Dermis blood vessel endothelial cell (primary cell): ENCODE measurements at places on chromosomes 12 and 14. TPM values are rescaled to one million over a fixed set of nuclear protein-coding genes. Genes with fewer than 3 reads are reported as not detected.

SMCO2 gene
- 0.23 and 0.34 TPM in 2 replicates for total RNA-seq

KLRF2 gene
- not detected in 2 replicates for total RNA-seq

GARIN6 gene
- total RNA-seq = not detected in 2 replicates

TRHDE gene
- total RNA-seq = 0.05 and 0.51 TPM in 2 replicates

C3AR1 gene
- total RNA-seq = 0.09 TPM in 1 of 2 replicates, not detected in the other

RIN3 gene
- 7.7 and 11.1 TPM in 2 replicates for total RNA-seq

TAS2R14 gene
- total RNA-seq = 0.74 and 2.0 TPM in 2 replicates

CBLN3 gene
- total RNA-seq = 0.84 and 1.0 TPM in 2 replicates

PPP1R1A gene
- total RNA-seq = 0.17 TPM in 1 of 2 replicates, not detected in the other

TTC5 gene
- total RNA-seq = 30.5 and 31.8 TPM in 2 replicates

CAMKK2 gene
- 29.8 and 49.1 TPM in 2 replicates for total RNA-seq

ASB2 gene
- total RNA-seq = 0.05 TPM in 1 of 2 replicates, not detected in the other

LTBP2 gene
- total RNA-seq = 89.2 and 90.5 TPM in 2 replicates

SLC6A15 gene
- 0.51 and 2.2 TPM in 2 replicates for total RNA-seq

RNASE4 gene
- 11.4 and 25.7 TPM in 2 replicates for total RNA-seq

ETFBKMT gene
- 3.2 and 3.6 TPM in 2 replicates for total RNA-seq

SIX1 gene
- total RNA-seq = 0.17 TPM in 1 of 2 replicates, not detected in the other
